ENCODE measurements at places on chromosomes 2 and 18.
A peak's percentile ranks its signal among the peaks of the same experiment; 100 is the strongest.

GRCh38 chr2:97739020-97739892 is 25.9 kb downstream of the ZAP70 start:
- no peaks in the 10 kb centered on the region for H3K4me1 ChIP-seq
- DNase-seq: no peak
- H3K4me3 ChIP-seq: no peak overlapping the region
- H3K27me3 ChIP-seq: no peaks in the 10 kb centered on the region

DNA sequence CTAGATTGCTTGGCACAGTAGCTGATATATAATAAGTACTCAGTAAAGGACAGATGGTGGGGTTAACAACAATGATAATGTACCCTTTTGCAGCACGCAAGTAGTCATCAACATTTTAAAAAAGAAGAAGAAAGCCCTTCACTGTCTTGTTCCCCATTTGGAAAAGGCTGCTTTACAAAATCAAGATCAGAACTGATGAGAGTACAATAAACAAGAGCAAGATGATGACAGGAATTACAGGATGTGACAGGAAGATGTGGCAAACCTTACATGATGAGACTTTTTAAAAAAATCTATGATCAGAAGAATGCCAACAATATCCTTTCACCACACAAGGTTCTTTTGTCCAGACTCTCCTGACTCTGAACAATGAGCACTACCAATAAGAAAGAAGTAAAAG is 9.1 kb downstream of the TYW5 start:
- no peaks in the 10 kb centered on the region for H3K4me1 ChIP-seq
- H3K36me3 ChIP-seq: peaks cover 45% of the 10 kb centered on the region
- no peaks in the 10 kb centered on the region for H3K27me3 ChIP-seq
- DNase-seq: no peak
- H3K27ac ChIP-seq: no peak overlapping the region
- H3K4me3 ChIP-seq: no peak overlapping the region

DNA sequence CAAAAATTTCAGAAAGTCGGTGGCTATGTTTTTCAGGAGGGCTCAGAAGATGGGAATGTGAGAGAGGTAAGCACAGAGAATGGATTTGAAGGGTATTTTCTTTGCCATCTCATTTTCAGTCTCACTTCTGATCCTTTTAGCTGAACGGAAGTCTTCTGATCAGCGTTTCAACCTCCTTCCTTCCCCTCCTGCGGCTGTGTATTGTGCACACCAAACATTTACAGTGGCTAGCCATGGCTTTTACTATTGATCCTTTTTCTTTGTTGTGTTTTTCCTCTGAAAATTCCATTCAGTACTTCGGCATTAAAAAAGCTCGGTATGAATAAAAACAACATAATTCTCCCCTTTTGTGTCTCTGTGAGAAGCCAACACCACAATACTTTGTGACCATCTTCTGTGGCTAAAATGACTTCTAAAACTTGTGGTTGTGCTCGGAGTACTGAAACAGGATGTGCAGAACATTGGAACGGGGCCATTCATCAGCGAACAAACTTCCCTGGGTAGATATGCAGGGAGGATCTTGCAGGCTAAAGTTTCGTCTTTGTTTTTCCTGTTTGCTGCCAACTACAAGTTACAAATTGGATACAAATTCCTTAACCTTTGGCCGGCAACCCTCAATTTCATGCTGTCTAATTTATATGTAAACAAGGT is 260.8 kb upstream of the FAM98A start:
- no peak overlapping the region for H3K27ac ChIP-seq
- no peaks in the 10 kb centered on the region for H3K27me3 ChIP-seq
- H3K4me1 ChIP-seq: no peaks in the 10 kb centered on the region
- DNase-seq: no peak

DNA sequence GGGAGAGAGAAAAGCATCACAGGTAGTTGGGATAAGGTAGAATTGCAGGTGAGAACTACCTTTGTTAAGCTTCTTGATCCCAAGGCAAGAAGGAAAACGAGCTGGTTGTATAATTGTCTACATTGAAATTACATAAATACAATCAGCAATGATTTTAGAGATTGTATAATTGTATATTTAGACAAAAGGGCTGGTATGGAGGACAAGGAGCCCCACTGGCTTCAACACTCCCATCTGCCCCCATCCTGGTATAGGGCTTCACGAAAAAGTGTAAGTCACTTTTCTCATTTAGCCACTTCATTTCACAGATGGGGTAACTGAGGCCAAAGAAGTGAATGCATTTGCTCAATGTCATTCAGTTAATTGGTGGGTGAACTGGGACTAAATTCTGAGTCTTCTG is 103.3 kb downstream of the MYCN start:
- no peak overlapping the region for H3K27ac ChIP-seq
- H3K27me3 ChIP-seq: no peaks in the 10 kb centered on the region
- no peak overlapping the region for H3K4me3 ChIP-seq
- H3K36me3 ChIP-seq: no peaks in the 10 kb centered on the region
- no peak for DNase-seq

GRCh38 chr18:25896178-25896780 is 194.1 kb downstream of the SS18 start:
- H3K4me1 ChIP-seq: no peaks in the 10 kb centered on the region
- H3K27ac ChIP-seq: no peak overlapping the region
- no peak overlapping the region for H3K4me3 ChIP-seq
- H3K36me3 ChIP-seq: no peaks in the 10 kb centered on the region

DNA sequence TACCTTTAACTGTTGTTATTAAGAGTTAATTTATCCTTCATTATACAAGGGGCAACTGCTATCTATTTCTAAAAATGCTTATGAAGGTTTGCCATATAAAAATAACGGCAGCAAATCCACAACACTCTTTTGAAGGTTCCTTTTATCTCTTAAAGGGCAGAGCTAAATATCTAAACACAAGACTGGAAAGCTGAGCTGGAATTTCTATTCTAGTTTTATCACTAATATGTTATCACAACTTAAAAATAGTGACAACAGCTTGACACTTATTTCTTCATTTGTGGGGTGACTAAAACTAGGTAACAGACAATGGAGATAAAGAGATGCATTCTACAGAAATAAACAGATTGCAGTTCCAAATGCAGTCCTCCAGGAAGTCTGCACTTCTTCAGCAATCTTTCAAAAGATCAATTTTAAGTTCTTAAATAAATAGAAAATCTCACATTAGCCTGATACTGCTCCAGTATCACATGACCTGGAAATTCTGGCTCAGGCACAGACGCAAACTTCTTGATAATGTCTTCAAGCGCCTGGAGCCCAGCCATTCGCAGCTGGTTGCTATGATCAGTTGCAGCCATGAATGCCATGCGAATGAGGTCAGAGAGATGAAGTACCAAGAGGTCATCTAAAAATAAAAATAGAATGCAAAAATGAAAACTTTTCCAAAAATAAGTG is 54.0 kb upstream of the STRN start:
- peak; percentile 78 for DNase-seq
- peaks cover 25% of the 10 kb centered on the region for H3K4me1 ChIP-seq
- H3K27me3 ChIP-seq: no peaks in the 10 kb centered on the region
- peak overlapping the region; percentile 91 for H3K27ac ChIP-seq
- H3K36me3 ChIP-seq: no peaks in the 10 kb centered on the region

DNA sequence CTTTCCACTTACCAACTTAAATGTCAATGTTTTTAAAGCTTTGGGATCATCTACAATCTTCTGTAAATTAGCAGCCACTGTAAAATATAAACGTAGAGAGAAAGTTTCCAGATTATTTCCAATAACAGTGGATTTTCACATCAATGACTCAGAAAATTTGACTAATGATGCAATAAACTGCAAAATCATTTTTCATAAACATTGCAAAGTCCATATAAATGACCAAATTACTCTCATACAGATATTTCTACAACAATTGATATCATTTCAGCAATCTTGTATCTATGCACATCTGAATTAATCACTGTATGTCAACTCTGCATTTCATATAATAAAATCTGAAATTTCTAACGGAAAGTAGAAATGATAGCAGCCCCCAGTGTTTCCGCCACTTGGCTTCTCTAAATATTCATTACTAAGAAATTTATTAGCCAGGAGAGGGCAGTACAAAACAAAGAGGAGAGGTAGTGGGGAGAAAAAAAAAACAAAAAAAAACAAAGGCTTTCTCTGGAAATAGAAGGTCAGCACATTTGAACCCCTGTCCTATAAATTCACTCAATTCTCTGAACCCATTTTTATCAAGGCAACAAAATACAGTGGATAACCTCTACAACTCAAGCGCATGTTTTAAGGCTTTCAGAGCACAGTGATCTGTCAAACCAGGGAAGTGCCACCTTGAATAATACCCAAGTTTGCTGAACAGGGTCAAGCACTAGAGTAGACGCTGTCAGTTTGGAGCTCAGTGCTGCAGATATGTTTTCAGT is 282.6 kb downstream of the STK39 start:
- H3K27me3 ChIP-seq: no peaks in the 10 kb centered on the region
- H3K4me1 ChIP-seq: peaks cover 9% of the 10 kb centered on the region
- no peaks in the 10 kb centered on the region for H3K36me3 ChIP-seq
- peak overlapping the region; percentile 49 for H3K27ac ChIP-seq
- DNase-seq: peak; percentile 25

- peak; percentile 91 for DNase-seq
- no peak overlapping the region for H3K4me3 ChIP-seq
- no peaks in the 10 kb centered on the region for H3K27me3 ChIP-seq
- no peaks in the 10 kb centered on the region for H3K36me3 ChIP-seq
- H3K4me1 ChIP-seq: no peaks in the 10 kb centered on the region
These were observed 151.6 kb downstream of the DTNB start for GRCh38 chr2:25521665-25522387.

- no peaks in the 10 kb centered on the region for H3K36me3 ChIP-seq
- peaks cover 3% of the 10 kb centered on the region for H3K4me1 ChIP-seq
- no peaks in the 10 kb centered on the region for H3K27me3 ChIP-seq
- DNase-seq: no peak
- H3K27ac ChIP-seq: no peak overlapping the region
- H3K4me3 ChIP-seq: no peak overlapping the region
These were observed 170.5 kb upstream of the DOK6 start for GRCh38 chr18:69230204-69230603.

DNA sequence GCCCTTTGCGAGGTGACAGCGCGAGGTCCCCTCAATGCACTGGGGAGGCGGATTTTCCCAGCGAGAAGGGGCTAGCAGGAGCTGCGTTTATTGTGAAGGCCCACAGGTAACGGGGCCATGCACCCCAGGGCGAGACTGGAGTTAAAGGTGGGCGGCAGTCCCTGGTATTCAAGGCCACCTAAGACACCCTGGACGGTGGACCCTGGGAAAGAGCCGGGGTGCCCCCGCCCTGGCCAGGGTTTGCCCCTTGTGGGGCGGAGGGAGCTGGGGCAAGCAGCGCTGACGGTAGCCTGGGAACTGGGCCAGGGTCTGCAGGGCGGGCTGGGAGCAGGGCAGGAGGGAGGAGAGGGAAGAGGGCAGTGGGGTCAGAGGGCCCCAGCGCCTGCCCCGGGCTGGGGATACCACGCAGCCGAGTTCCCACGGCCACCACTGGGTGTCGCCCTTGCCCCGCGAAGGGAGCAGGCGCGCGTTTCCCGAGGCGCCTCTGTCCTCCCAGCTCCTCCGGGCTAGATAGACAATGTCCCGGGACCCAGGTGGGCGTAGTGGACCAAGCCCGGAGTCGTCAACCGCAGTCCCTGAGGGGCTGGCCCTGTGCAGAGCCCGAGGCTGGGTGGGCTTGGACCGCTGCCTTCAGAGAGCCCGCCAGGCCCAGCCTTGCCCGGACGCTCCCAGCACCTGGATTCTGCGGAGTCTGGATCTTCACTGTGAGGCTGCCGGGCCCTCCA is 80.2 kb downstream of the SMAD4 start:
- DNase-seq: peak; percentile 71
- H3K27me3 ChIP-seq: no peaks in the 10 kb centered on the region
- no peak overlapping the region for H3K4me3 ChIP-seq
- H3K27ac ChIP-seq: no peak overlapping the region

- H3K27ac ChIP-seq: no peak overlapping the region
- DNase-seq: no peak
- no peaks in the 10 kb centered on the region for H3K27me3 ChIP-seq
- H3K4me3 ChIP-seq: peak overlapping the region; percentile 92
- peaks cover 35% of the 10 kb centered on the region for H3K4me1 ChIP-seq
- no peaks in the 10 kb centered on the region for H3K36me3 ChIP-seq
These were observed 2.2 kb downstream of the IRS1 start for GRCh38 chr2:226797289-226797988.

GRCh38 chr2:287471-287885 is 413 bp downstream of the ALKAL2 start:
- no peaks in the 10 kb centered on the region for H3K36me3 ChIP-seq
- peaks cover 7% of the 10 kb centered on the region for H3K4me1 ChIP-seq
- peaks cover 84% of the 10 kb centered on the region for H3K27me3 ChIP-seq
- H3K4me3 ChIP-seq: peak overlapping the region; percentile 24
- no peak overlapping the region for H3K27ac ChIP-seq

GRCh38 chr2:208227581-208228232 is 27.2 kb downstream of the IDH1 start:
- no peaks in the 10 kb centered on the region for H3K4me1 ChIP-seq
- H3K27me3 ChIP-seq: no peaks in the 10 kb centered on the region
- H3K36me3 ChIP-seq: no peaks in the 10 kb centered on the region
- H3K4me3 ChIP-seq: no peak overlapping the region

DNA sequence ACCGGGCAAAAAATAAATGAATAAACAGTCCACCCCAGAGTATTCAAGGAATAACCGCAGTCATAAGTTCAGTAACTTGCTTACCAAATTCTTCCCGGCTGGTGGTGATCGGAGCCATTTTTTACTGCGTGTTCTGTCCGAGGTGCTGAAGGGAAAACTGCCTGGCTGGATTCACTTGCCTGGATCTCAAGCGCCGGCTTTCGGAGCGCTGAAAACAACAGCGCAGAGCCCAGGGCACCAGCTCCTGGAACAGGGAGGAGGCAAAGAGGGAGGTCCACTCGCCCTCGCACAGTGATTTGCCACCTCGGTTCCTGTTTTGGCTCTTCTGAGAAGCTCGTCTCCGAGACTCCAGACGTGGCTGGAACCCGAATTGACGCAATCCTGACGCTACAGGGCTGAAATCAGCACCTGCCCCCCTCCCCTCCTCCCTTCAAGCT is at the start of gene SYT4:
SYT4 (minus strand) TSS at position 327 of the 437 bp plus-strand sequence; CDS start at position 118, 209 bp downstream.
- H3K4me3 ChIP-seq: no peak within 1 kb of the TSS
- peak; percentile 79 for DNase-seq
- H3K27me3 ChIP-seq: no peaks in the 10 kb centered on the region
- no peak within 1 kb of the TSS for H3K27ac ChIP-seq
- H3K4me1 ChIP-seq: no peaks in the 10 kb centered on the region

DNA sequence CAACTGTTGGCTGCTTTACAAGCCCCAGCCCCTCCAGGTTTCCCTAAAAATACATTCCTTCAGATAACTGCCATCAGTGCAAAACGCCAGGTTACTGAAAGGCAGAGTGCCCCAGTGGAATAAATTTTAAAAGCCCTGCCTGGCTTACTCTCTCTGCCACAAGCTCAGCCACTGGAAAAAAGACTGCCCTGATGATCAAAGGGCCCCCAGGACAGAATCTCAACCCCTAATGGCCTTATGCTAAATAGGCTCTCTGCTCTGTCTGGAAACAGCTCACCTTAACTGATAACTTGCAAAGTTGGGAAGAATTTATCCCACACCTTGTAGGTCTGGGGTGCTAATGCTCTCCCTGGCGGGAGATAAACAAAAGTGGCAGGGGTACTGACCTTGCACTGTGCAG is 33.9 kb downstream of the CFAP53 start:
- H3K27ac ChIP-seq: peak overlapping the region; percentile 53
- H3K36me3 ChIP-seq: no peaks in the 10 kb centered on the region
- no peak for DNase-seq

Data from cardiac muscle cell (in vitro differentiated cells and primary cell).